ENCODE measurements at places on chromosomes 16 and 17.

- peak; percentile 72 for DNase-seq
These were observed 9.3 kb downstream of the GJD3 start for GRCh38 chr17:40355123-40355803.

DNA sequence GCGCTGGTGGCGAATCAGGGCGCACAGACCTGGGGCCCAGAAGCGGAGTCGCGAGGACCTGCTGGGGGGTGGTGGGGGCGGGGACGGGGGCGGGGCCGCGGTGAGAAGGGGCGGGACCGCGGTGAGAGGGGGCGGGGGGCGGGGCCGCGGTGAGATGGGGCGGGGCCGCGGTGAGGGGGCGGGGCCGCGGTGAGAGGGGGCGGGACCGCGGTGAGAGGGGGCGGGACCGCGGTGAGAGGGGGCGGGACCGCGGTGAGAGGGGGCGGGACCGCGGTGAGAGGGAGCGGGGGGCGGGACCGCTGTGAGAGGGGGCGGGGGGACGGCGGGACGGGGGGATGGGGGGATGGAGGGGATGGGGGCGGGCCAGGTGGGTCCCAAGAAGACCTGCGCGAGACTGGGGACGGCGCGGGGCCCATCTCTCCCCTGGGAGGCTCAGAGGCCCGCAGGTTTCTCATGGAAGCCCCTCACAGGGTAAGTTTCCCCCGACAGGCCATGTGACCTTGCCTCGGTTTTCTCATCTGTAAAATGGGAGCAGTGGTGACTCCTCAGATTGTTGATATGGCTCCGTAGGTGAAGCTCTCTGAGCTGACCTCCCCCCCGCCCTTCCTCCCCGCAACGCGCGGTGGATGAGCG lies 28.6 kb upstream of the DBNDD1 start:
- DNase-seq: peak; percentile 77

GRCh38 chr16:48852951-48853350 lies 243.0 kb upstream of the N4BP1 start:
- DNase-seq: no peak

DNA sequence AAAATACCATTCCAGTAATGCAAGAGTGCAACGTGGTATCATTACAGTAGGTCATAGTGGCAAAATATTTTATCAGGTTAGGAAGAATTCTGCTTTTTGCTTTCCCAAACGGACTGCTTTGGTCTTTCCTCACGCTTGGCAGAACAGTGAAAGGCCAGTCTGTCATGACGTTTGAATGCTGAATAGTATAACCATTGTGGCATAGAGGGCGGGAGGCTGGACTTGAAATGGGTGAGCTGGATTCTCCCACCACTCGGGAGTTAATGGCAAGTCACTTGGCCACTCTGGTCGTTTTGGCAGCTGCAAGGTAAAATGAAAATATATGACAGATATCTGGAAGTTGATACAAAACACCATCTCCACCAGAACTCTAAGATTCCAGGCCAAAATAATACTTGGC lies 391.2 kb downstream of the MAF start:
- DNase-seq: no peak

DNA sequence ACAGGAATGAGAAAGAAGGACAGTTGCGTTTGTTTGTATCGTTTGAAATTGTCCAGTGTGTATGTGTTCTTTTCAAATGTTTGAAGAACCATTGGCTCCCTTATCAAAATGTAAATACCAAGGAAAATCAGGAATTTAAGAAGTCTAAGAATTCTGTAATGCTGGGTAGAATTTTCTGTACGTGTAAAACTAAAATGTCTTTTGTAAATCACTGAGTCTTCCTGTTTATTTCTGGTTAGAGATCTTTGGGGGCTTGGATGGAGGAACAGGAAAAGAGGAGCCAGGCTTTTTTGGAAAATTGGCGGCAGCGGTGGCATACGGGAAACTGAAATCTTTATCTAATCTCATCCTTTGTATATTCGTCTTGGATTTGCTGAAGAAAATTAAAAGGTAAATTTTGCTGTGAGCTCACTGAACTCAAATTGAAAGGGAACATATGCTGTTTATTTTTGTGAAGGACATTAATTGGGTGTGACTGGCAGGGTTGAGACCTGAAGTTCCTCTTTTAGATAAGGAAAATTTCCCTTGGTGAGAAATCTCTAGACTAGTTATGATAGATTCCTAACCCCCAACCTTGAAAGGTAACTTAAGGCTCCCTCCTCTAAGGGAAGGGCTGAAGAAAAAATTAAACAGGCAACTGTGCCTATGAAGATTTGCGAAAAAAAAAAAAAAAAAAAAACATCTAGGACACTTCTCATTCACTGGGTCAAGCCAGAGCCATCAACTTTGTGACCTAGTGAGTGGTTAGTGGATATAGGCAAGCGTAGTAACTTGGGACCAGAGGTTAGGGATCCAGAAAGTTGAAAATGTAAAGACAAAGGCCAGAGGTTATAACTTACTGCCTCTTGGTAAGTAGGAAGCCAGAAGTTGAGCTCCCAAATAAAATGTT lies 10.8 kb downstream of the TAT start:
- DNase-seq: no peak

GRCh38 chr17:28570716-28571360 lies 486 bp downstream of the PIGS start:
- peak; percentile 35 for DNase-seq

GRCh38 chr16:57972306-57972705 lies 1.4 kb upstream of the CNGB1 start:
- no peak for DNase-seq

DNA sequence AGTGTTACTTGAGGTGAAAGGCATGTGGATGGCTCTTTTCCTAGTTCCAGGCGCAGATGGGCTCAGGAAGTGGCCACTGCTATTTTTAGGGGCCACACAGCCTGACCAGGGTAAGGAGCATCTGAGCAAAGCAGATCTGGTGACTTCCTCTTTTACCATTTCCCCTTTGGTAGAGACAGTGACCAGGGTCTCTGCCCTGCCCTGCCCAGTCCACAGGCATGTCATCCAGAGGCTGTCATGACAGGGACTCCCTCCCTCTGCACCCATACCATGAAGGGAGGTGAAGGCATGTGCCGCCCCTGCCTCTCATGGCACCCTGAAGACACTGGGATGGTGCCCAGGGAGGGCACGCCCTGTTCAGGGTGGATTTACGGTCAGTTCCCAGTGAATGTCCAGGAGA lies 2.2 kb downstream of the PLA2G15 start:
- DNase-seq: no peak

- no peak for DNase-seq
These were observed 7.1 kb downstream of the HSDL1 start for GRCh38 chr16:84137769-84138357.

- no peak for DNase-seq
These were observed 195.8 kb downstream of the KCNJ2 start for GRCh38 chr17:70365091-70365583.

DNA sequence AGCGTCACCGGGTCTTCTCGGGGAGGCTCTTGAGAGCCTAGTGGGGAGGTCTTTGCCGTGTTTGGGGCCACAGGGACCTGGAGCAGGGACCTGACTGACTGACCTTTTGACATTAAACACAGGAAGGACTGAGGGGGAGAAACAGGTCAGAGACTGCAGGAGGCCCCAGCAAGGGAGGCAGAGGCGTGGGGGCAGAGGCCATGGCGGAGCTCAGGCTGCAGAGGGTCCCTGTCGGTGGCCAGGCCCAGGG lies 41.6 kb upstream of the GSE1 start:
- DNase-seq: no peak

DNA sequence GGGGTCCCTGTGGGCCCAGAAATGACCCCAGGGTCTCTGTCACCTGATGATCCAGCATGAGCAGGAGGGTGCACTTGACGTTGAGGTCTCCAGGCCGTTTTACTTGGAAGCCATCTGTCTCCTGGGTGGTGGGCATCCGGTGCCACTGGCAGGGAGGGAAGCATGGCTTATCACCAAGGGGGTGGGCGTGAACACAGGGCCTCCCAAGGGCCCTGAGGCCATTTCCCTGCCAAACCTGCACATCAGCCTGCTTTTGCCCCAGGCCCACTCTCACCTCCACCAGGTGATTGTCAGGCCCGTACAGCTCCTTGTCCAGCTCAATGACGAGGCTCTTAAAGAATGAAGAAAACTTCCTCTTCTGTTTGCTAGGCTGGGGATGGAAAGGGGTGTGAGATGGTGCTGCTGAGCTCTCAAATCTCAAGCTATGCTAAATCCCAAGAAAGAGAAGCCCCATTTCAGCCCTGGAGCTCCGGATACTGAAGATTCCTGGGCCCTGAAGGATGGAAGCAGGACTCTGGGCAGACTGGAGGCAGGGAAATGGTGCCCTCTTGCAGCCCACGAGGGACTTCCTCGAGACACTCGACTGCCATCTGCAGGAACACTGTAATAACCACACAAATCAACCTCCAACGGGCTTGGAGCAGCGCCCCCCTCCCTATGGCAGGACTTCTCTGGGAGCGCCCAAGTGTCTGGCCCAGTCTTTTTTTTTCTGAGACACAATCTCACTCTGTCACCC lies 7.1 kb upstream of the FTSJ3 start:
- peak; percentile 84 for DNase-seq

GRCh38 chr16:85899444-85899843 lies 482 bp downstream of the IRF8 start:
- DNase-seq: no peak

- no peak for DNase-seq
These were observed 7.4 kb upstream of the FASN start for GRCh38 chr17:82105417-82105881.

DNA sequence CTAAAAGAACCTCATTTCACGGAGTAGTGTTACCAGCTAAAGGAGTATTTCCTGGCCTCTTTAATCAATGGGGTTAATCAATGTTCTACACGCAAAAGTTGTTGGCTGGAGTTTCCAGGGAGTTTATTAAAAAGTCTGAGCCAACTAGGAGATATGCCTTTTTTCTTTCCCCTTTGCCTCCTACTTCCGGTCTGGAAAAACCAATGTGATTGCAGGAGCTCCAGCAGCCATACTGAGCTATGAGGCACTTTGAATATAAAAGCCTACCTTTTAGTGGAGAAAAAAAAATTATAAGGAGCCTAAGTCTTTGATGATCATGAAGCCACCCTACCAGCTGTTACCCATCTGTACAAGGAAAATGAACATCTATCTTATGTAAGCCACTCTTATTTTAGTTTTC lies 17.9 kb upstream of the ERCC4 start:
- no peak for DNase-seq

- no peak for DNase-seq
These were observed 259.2 kb downstream of the CBLN1 start for GRCh38 chr16:49022351-49022963.

DNA sequence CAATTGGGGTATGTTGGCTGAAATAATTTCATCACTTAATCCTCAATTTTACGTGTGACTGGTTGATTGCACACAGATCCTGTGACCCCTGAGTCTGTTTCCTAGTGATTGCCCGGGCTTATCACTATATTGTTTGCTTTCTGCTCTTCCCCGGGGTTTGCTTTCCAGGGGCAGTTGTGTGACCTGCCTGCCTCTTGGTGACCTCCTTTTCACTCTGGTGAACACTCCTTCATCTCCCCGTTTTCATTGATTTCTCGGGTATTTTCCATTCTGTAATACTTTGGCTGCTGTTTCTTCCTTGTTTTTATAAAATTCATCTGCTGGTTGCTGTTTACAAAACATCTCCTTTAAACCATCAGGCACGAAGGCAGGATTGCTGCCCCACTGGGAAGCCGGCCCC lies 36.0 kb downstream of the NTN1 start:
- no peak for DNase-seq

DNA sequence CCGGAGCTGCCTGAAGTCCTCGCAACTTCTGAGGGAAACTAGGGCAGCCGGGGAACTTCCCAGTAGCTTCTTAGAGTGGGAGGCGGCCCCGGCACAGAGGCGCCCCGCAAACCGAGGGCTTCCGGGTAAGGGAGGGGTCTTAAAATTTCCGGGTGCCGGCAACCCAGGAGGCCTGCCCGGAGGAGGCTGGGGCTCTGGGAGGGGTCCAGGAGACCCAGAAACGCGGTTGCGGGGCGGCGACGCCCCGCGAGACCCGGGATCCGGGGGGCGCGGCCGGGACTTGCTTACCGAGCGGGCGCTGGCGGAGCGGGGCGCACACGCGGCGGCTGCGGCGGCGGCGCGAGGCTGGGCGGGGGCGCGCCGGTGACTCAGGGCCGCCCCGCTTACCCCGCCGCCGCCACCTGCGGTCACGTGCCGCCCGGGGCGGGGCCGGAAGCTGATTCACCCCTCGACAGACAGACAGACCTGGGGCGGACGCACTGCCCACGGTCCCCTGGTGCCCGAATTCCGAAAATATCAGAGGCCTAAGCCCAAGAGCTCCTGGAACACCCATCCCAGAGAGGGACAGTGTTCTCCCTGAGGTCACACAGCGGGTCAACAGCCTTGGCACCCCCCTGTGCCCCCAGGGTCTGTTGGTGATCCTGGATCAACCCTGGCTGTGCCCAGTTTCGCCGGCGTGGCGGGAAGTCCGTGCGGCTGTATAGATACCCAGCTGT lies at the start of gene FAM83G:
Gene FAM83G, minus strand, starts transcription at position 344 of the 716 bp plus-strand sequence. CDS start 723 bp downstream, outside the sequence.
- peak; percentile 53 for DNase-seq

DNA sequence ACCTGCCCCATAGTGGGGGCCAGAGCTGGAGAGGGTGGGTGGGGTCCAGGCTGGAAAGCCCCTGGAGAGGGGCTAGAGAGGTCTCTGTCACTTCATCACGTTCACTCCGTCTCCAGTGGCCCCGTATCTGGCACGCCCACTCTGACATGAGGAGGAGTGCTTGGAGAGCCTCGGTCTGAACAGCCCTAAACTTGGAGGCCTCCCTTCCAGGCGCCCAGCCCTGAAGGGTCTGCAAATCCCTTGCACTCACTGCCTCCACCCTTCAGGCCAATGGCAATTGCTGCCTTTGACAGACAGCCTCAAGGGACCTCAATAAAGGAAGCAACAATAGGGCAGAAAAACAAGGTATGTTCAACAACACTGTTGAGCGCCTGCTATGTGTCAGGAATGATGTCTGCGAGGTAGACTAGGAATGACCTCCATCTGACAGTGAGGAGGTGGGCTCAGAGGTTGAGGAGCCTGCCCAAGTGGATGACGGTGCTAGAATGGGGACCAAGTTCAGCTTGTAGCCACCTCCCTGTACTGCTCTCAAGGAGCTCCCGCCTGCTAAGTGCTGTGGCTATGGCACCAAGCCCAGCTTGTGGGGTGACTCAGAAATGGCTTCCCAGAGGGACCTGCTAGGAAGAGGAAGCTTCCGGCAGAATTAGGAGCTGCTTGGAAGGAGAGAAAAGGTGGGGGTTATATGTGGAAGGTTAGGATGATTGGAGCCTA lies 2.9 kb upstream of the EPX start:
- DNase-seq: no peak

DNA sequence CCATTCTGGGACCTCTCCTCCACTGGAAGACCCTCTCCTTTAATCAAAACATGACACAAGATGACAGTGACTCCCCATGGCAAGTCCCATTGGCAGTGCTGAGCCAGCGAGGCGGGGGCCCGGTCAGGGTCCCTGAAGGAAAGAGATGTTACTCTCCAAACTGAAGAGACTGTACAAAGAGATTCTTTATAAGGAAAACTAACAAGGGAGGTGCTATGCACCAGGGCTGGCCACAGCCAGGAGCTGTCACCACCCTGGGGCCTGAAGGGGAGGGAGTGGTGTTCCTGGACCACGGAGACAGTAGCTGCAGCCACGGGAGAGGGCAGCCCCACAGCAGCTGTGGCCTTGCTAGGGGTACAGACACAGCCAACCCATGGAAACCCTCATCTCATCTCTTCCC lies 123.1 kb downstream of the XYLT1 start:
- no peak for DNase-seq

GRCh38 chr17:77212081-77212832 lies 71.5 kb downstream of the SEC14L1 start:
- DNase-seq: no peak

- DNase-seq: no peak
These were observed 36.6 kb downstream of the KIAA0513 start for GRCh38 chr16:85064186-85064585.

All from HEK293T (cell line).